Mammary epithelial cell (primary cell): ENCODE measurements at places on chromosomes 1 and 21. TPM values are rescaled to one million over a fixed set of nuclear protein-coding genes. Genes with fewer than 3 reads are reported as not detected.

The ECM1 gene
- total RNA-seq, result 8.0 and 16.2 TPM in 2 replicates

The RAD54L gene
- 1.2 TPM for total RNA-seq

The CD84 gene
- total RNA-seq, result not detected in 2 replicates

The CD1B gene
- total RNA-seq, result not detected in 2 replicates

The ZNF691 gene
- total RNA-seq, result 8.7 TPM

The PRRX1 gene
- total RNA-seq, result 0.24 TPM in 1 of 2 replicates, not detected in the other

The AVPR1B gene
- not detected for total RNA-seq

The S100B gene
- total RNA-seq, result not detected in 2 replicates

The TMEM52 gene
- total RNA-seq, result 1.3 and 1.6 TPM in 2 replicates

The TMEM51 gene
- 12.0 and 15.1 TPM in 2 replicates for total RNA-seq

The LRRC53 gene
- not detected for total RNA-seq

The C21orf91 gene
- total RNA-seq, result 35.2 TPM

The KCNAB2 gene
- total RNA-seq, result 4.8 TPM

The DISC1 gene
- total RNA-seq, result 0.17 TPM

The TGFB2 gene
- total RNA-seq, result 120 TPM

The S100A7 gene
- total RNA-seq, result 2.7 TPM

The CFHR2 gene
- not detected for total RNA-seq

The PAFAH2 gene
- 17.2 TPM for total RNA-seq

The ACTL8 gene
- not detected in 2 replicates for total RNA-seq

The CCDC30 gene
- total RNA-seq, result 1.8 TPM

The ENSA gene
- 62.5 TPM for total RNA-seq

The DCAF6 gene
- total RNA-seq, result 76.7 TPM

The IPP gene
- 14.5 TPM for total RNA-seq

The RAB7B gene
- 3.6 and 23.5 TPM in 2 replicates for total RNA-seq

The CHD5 gene
- 0.13 and 0.49 TPM in 2 replicates for total RNA-seq

The SYPL2 gene
- total RNA-seq, result not detected in 2 replicates

The UBR4 gene
- total RNA-seq, result 128 and 166 TPM in 2 replicates

The FMOD gene
- 0.32 TPM in 1 of 2 replicates, not detected in the other for total RNA-seq

The RGS13 gene
- total RNA-seq, result not detected

The HHIPL2 gene
- not detected for total RNA-seq

The PADI4 gene
- 0.47 TPM in 1 of 2 replicates, not detected in the other for total RNA-seq
